ENCODE measurements at places on chromosomes 2 and 18.

GRCh38 chr2:242034138-242034537 lies 164.6 kb downstream of the RTP5 start:
- no peak for DNase-seq

GRCh38 chr2:22124003-22124402 lies 1000.2 kb downstream of the TDRD15 start:
- DNase-seq: no peak

- DNase-seq: no peak
Measured at GRCh38 chr2:72539071-72539552, 286.7 kb downstream of the EXOC6B start.

DNA sequence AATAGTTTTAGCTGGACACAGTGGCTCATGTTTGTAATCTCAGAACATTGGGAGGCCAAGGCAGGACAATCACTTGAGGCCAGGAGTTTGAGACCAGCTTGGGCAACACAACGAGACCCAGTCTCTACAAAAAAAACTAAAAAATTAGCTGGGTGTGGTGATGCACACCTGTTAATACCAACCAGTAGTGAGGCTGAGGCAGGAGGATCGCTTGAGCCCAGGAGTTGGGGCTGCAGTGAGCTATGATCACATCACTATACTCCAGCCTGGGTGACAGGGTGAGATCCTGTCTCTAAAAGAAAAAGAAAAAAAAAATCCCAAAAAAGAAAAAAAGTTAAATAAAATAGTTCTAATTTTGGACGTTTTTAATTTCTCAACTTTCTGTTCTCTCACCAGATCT lies 68.7 kb downstream of the MAP4K3 start:
- no peak for DNase-seq

DNA sequence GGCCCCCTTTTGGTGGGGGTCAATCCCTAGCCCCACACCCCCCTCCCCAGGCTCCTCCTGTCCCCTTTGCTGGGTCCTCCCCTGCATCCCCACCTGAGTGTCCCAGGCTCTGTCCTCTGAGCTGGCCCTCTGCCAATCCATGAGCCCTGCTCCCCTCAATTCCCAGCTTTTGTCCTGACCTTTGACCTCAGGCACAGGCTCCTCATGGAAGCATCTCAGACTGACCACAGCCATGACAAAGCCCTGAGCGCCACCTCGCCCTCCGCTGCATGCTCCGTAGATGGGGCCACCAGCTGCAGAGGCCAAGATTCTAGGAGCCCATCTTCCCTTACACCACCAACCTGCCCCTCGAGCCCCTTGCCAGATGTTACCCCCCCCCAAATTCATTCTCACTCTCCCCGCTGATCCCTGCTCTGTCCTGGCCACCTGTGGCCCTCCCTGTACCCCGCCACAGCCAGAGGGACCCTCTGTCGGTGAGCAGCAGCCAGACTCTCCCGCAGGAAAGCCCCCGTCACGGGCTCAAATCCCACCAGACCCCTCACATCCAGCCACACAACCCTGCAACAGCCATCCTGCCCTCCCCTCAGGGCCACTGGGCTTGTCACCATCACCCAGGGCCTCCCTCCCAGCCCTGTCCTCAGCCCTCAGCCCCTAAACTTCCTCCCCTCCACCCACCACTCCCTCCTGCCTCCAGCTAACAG lies 206.0 kb downstream of the MGAT5 start:
- no peak for DNase-seq

DNA sequence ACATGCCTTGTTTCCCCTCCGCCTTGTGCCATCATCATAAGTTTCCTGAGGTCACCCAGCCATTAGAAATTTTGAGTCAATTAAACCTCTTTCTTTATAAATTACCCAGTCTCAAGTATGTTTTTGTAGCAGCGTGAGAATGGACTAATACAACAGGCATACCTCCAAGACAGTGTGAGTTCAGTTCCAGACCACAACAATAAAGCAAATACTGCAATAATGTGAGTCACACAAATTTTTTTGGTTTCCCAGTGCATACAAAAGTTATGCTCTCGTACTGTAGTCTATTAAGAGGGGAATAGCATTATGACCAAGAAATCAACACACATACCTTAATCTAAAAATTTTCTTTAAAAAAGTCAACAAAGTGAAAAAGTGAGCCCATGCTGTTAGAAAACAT lies 217.2 kb downstream of the NR4A2 start:
- DNase-seq: no peak

- DNase-seq: peak; percentile 66
Measured at GRCh38 chr2:133886735-133887675, 318.7 kb upstream of the NCKAP5 start.

- no peak for DNase-seq
Measured at GRCh38 chr2:10303181-10303693, 533 bp downstream of the HPCAL1 start.

GRCh38 chr2:55718165-55719008 lies 24.7 kb upstream of the PNPT1 start:
- peak; percentile 57 for DNase-seq

- DNase-seq: no peak
Measured at GRCh38 chr2:152426801-152427200, 91.8 kb downstream of the FMNL2 start.

DNA sequence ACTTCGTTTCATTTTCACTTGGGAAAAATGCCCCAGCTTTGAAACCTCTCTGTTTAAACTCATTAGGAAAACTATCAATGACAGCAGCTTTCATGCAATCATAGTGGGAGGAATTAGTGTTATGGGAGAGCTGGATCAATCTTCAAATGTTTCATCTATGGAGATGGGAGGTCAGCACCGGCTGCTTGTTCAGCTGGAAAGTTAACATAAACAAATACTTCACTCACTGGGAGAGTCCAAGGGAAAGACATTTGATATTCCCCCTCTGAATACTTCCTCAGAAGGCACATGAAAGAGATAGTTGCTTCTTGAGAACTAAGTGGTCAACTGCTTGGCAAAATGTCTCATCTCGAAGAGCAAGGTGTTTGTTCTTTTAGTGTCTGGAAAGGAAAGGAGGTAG lies 7.3 kb downstream of the LYPD1 start:
- no peak for DNase-seq

- no peak for DNase-seq
Measured at GRCh38 chr2:63721082-63721424, 120.6 kb upstream of the UGP2 start.

GRCh38 chr2:34627003-34627402 lies 1027.9 kb upstream of the FAM98A start:
- DNase-seq: no peak

DNA sequence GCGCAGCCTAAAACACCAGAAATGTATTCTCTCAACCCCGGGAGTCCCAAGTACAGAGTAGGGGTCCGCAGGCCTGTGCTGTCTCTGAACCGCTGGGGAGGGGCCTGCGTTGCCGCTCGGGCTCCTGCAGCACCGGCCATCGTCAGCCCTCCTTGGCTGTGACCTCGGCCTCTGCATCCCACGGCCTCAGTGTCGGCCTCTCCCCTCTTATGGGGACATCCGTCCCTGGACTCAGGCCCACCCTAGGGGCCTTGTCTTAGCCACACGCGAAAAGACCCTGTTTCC lies 50.5 kb downstream of the KCNG2 start:
- no peak for DNase-seq

DNA sequence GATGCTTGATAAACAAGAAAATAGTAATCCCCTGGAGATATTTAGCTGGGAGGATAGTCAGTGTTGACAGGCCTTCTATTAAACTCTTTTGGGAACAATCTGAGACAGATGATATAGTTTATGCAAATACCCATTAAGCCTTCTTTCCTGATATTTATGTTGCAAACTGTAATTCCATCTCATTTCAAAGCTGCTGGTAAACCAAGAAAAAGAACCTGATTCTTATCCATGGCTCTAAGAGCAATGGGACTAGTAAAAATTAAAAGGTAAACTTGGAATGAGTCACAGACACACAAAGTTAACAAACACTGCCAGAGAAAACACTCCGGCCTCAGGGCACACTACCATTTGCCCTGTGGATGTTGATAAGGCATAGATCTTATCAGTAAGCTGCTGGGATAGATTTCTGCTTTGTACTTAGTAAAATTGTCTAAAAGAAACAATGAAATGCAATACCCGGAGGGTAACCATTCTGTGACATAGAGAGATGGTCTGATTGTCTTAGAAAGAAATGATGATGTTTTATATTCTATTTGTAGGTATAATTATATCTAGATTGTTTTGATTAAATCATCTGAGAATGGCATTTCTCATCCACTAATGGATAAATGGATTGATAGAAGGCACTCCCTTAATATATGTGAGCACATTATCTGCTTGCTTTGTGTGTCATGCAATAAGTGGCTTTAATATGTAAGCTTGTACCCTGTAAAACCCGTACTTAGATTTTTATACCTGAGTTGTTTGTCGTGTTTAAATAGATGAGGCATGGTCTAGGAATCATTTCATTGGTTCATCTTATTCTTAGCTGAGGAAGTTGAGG lies 13.2 kb downstream of the GALR1 start:
- no peak for DNase-seq

- no peak for DNase-seq
Measured at GRCh38 chr18:75066021-75066880, 142.7 kb downstream of the PTGR3 start.

GRCh38 chr18:24397131-24397693 lies 412 bp downstream of the OSBPL1A start:
- DNase-seq: peak; percentile 23

GRCh38 chr18:11826836-11827235 lies 24.4 kb upstream of the CHMP1B start:
- DNase-seq: no peak

- DNase-seq: no peak
Measured at GRCh38 chr2:73266061-73266901, 18.0 kb downstream of the FBXO41 start.

DNA sequence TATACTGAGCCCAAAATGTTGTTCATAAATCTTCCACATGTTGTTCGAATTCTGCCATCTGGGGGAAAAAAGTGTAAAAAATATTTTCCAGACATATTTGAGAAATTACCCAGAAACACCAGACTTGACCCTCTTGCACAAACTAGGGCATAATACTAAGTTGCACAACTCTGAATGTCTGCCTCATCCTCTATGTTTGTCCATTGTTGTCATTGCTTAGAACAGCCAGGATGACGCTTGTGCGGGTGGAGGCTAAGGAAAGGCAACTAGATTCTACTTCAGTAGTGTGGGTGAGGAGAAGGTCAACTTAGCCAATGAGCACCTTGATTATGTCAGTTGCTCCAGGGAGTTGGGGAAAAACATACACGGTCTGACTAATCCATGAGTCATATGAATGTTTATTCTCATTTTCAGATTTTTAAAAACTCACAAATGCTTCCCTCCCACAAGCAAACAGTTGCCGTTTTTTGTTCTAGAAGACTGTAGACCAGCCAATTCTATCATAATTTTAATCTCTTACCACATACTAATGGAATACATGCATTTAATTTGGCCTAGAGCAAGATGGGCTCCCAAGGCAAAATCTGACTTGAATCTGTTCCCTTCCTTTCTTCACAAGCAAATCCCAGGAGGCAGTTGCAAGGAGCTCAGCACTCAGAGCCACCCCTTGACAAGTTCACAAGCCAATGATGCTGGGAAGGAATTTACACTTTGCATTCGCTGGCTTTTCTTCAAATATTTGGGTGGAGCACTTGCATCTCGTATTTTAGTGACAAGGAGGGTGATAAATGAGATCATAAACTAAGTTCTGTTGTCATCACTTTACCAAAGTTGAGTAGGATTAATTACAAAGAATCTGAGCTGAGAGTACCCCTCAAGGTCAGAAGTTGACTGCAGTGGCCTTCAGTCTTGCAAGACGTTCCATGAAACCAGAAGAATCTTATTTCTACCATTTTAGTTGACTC lies 163.2 kb upstream of the TWIST2 start:
- no peak for DNase-seq

DNA sequence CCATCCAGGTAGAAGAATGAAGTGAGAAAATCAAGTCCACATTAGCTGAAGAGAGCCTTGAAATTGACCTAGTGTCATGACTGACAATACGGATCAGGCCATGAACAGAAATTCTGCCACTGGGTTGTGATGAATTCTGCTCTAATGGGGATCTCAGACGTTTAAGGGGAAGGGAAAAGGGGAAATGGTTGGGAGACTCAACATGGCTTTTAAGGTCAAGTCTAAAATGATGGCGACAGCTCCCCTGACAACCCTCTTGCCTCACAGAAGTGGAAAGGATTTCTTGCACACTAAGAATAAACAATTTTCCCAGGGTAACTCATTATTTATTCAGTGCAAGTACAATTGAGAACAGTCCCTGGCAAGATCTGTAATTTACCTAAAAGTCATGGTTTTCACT lies 302.5 kb upstream of the ACVR2A start:
- no peak for DNase-seq

DNA sequence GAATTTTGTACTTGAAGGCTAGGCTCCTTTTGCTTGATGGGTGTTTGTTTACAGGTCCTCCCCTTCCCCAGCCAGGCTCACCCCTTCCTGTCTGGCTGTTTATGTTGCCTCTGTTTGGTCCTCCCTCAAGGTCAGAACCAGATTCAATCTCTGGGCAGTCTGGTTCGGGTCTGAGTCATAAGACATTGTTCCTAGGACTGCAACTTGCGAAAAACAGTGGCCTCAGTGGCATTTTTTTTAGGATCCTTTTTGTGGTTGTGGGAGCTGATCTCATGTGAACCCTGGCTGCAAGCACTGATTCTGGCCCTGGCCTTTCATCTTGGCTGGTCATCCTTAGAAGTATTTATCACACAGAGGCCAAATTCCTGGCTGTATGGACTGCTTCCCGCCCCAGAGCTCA lies 370.4 kb downstream of the CLIP4 start:
- DNase-seq: no peak

DNA sequence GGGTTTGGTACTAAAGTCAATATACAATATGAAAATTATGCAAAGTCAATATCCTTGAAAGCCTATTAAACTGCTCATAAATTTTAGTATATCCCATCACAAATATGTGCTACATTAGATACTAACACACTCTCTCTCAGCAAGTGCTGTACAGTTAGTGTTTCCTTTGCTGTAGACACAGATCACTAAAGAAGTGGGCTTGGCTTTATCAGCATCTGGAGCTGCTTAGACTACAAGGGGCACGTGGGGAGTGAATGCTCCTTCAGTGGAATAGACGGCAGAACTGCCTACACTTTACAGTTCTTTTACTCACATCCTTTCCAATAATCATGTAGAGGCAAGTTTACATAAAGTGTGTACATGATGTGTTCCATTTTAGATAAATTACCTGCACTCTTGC lies 26.0 kb upstream of the EFEMP1 start:
- DNase-seq: no peak

Measured in GM13977 (cell line).